ENCODE measurements at places on chromosomes 1 and 21.

DNA sequence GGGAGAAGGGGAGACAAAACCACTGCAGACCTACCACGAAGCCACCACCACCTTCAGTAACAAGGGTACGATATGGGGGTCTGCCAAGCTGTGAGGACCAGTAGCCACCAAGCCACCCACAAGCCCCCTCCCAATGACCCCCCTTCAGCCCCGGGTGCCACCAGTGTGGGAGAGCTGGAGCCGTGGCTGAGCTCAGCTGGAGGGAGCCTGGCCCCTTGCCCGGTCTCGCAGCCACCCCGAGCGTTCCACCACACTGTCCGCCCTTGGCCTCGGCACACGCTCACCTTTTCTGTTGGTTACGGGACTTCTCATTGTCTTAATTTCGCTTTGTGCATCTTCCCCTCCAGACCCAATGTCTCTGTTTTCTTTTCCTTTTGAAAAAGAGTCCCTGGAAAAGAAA, 26.4 kb upstream of the CNTN2 start:
- no peak for DNase-seq

- DNase-seq, result no peak
Observed at GRCh38 chr21:15206514-15206913, 141.7 kb upstream of the NRIP1 start.

GRCh38 chr1:204940591-204940990, 69.9 kb downstream of the NFASC start:
- no peak for DNase-seq

GRCh38 chr1:78619446-78619802, 824 bp upstream of the IFI44L start:
- no peak for DNase-seq

DNA sequence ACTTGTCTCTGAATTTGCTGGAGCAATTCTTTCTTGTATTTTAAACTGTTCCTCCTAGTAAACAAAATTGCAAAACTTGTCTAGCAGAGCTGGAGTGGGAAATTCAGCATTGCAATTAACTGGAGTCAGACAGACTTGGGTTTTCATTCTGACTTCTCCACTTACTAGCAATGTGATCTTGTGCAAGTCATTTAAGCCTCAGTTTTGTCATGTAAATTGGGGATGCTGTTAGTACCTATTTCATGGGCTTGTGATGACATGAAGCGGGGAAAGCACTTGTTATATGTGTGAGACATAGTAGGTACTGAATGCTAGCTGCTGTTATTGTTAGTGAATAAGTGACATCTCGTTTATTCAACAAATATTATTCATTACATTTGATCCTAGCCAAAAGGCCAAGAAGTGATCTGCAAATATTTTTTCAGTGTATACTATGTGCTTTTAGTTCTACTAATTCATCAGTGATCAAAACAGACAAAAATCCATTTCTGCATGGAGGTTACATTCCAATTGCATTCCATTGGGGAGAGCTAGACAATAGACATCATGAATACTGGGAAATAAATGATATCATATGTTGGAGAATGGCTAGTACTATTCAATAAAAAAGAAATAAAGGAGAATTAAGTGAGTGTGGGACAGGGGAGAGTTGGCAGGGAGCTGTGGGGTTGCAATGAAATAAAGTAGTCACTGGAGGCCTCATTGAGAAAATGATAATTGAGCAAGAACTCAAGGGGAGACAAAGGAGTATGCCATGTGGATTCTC, 47.1 kb downstream of the CACHD1 start:
- DNase-seq, result no peak
